ENCODE measurements at places on chromosomes 16 and 17.

GRCh38 chr16:89364606-89365005 is 125.8 kb downstream of the ANKRD11 start:
- DNase-seq, result no peak

DNA sequence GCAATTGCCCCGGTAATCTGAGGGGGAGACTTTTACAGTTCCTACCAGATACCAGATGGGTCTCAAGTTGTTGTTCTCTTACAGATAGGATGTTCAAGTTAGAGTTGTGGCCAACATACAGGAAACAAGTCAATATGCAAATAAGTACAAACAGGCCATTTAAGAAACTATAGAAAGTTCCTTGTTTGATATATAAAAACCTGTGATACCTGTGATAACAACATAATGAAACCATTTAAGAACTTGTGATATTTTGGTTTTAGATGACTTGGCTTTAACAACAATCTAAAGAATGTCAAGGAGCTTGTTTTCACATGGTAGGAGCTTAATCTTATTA is 16.8 kb downstream of the CDR2 start:
- DNase-seq, result no peak

GRCh38 chr17:67520916-67521774 is 144.1 kb downstream of the PITPNC1 start:
- no peak for DNase-seq

DNA sequence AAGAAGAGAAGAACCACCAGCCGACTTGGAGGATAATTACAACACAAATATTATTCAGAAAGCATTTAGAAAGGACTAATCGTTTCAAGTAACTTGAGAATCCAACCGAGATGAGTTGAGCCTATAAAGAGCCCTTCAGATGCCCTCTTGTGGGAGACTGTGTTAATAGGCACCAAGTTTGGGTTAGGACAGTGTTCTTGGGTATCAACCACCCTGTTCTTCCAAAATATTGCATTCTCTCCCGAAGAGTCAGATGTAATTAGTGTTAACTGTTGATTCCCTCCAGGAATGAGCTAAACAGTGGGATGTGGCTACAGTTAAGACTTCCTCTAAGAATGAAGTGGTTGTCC is 87.8 kb upstream of the NOL11 start:
- no peak for DNase-seq

DNA sequence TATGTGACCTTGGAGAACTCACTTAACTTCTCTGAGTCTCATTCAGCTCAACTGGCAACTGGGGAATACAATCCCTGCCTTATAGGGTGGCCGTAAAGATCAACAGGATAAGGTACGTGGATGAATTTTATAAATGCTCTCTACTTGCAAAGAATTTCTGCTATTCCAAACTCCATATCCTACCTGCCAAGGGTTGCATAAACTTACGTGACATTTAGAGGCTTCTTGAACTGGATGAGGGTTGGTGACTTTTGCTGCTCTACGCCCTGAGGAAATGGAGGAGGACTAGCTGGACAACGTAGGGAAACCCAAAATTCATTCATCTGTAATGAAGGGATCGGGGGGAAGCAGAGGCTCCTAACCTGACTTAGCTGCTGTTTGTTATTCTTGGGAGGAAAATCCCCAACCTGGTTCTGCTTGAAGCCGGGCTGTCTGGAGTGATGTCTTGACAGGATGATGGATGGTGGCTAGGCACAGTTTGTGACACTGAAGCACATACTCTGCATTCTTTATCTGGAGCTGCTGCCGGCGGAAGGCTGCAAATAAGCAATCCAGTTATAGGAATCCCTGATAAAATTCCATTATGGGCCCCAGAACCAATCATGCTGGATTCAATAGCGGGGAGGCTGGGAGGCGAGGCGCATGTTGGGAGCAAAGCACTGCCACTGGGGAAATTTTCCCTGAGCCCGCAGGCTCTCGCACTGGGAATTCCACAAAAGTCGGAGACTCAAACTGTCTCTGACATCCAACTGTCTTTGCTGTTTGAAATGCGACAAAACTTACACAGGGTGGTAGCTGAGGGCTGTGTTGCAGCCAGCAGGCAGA is 94.7 kb upstream of the SDK2 start:
- no peak for DNase-seq

GRCh38 chr16:5216441-5217080 is 119.0 kb upstream of the EEF2KMT start:
- no peak for DNase-seq

GRCh38 chr17:47295037-47295873 is 28.5 kb upstream of the EFCAB13 start:
- no peak for DNase-seq

DNA sequence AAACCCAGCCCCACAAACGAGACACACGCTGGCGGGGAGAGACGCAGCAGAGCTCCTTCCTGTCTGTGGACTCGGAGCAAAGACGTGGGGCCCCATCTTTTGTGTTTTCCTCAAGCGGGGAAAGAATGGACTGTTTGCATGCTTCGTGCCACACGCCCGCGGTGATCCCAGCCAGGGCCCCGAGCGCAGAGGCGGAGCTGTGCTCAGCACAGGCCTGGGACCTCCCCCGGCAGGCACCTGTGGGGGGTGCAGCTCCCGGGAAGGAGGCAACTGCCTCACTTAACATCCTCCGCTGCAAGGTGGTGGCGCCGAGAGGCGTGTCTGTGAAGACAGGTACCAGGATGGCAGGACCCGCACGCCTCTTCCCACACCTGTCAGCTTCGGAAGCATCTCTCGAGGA is 19.1 kb downstream of the TRARG1 start:
- no peak for DNase-seq

DNA sequence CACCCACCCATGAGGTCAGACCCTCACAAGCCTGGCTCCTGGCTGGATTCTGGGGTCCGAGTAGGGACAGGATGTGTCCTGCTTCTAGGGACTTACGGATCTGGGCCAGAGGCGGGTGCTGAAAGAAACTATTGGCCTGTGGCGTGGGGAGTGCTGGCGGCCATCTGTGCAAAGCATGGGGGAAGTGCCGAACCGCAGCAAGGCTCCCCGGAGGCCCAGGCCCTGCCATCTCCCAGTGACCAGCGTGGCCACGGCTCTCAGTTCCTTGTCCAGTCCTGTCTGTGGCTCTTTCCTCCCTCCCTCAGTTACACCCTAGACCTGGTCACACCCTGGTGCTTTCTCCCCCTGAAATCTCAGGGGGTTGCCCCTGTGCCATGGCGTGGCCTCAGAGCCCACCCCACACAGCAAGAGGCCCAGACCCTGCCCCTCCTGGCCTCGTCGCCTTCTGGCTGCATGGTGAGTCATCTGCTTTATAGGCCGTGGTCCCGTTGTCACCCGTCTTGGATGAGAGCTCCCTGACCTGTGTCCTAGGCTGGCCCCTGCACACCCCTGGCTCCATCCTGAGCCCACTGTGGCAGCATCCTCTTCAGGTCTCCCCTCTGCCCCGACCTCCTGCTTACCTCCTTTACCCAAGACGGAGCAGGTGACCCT is 54.5 kb downstream of the PRMT7 start:
- no peak for DNase-seq

DNA sequence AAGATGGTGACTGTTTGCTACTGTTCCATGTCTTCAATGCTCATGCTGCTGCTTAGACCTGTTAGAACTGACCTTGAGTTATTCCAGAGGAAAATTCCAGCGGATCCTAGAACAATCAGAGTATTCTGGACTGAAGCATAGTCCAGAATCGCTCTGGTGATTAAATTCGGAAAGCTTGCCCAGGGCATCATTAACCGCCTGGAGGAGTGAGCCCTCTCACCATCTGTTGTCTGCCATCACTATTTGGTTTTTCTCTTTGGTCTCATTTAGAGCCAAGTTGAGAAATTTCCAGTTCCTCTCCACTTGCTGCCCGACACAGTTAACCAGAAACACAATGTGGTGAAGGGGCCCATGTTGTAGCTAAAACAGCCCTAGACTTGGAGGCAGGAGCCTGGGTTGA is 104.1 kb downstream of the BMERB1 start:
- DNase-seq, result no peak
